Activated T-helper 1 cell treated with Interleukin-2 at 50 U/mL for 16 hours (primary cell): ENCODE measurements at places on chromosomes 13 and 19.

GRCh38 chr19:47633517-47633916, 24.6 kb downstream of the BICRA start:
- DNase-seq = no peak

DNA sequence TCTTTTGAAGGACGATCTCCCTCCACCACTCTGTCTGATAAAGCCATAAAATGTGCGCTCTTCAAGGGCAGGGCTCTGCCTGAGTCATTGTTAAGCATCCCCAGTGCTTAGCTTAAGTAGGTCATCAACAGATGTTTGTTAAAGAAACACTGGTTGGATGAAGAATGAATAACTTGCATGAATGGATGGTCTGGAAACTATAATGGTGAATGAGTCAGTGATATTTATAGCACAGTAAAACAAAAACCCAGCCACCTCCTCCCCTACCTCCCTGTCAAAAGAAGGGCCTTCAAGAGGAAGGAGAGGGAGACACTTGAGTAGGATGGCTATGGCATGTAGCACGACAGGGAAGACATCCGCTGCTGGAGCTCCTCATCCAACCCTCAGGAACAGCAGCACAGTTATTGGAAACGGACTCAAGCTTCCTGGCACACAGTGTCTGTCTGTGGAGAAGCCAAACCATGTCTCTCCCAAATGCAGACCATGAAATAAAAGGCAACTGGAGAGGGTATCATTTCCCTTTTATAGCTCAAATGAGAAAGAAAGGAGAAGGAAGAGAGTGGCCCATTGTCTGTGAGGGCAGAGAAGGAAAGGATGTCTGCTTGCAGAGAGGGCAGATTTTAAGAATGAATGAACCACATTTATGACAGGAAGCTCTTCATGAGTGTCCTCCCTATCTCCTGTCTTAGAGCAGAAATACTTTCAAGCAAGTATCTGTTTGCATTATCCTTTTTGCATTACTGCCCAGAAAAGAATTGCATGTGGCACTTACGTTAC, 183.5 kb upstream of the UBL3 start:
- DNase-seq = no peak

DNA sequence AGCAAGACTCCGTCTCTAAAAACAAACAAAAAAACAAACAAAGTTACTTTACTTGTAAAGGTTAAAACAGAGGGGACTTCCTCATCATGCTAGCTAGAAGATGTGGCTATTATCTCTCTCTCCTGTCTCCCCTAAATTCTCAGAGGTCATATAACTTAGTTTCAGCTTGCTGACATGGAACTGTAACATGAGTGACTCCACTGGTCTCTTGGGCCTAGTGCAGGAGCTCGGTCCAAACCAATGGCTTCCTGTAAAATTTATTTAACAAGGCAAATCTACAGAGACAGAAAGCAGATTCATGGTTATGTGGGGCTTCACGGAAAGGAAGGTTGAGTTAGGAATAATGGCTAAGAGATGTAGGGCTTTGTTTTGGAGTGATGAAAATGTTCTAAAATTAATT, 9.5 kb upstream of the KASH5 start:
- no peak for DNase-seq

DNA sequence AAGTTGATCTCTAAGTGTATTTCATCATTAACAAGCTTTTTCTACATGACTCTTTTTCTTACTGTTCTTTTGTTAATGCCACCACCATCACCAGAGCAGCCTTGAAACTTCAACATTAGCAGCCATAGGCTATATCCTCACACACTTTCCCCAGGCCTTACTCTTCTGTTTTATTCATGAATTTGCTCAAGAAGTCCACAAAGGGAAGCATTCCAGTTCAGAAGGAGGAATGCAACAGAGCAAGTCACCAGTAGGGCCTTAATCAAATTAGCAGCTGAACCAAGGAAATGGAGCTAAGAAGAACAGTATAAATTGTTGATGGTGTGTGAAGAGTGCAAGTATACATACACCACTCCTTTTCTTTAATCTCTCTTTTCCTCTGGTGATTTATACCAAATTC, 223.1 kb downstream of the NBEA start:
- no peak for DNase-seq

DNA sequence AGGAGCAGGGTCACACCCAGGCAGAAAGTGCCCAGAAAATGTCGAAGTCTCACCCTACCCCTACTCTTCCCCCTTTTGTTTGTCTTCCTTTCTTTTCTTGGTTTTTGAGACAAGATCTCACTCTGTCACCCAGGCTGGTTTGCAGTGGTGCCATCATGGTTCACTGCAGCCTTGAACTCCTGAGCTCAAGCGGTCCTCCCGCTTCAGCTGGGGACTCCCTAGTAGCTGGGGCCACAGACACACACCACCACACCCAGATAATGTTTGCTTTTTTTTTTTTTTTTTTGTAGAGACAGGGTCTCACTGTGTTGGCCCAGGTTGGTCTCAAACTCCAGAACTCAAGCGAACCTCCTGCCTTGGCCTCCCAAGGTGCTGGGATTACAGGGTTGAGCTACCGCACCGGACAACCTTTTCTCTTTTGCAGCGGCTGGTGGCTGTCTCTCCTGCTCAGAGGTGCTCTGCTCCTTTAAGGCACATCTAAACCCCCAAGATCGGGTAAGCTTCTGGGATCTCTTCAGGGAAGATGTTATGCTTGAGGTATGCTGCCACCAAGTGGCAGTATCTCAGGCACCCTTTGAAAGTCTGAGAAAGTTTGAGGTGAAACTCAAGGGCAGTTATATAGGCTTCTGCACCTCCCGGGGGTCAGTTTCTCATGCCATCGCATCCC, 22.4 kb upstream of the EBI3 start:
- no peak for DNase-seq

DNA sequence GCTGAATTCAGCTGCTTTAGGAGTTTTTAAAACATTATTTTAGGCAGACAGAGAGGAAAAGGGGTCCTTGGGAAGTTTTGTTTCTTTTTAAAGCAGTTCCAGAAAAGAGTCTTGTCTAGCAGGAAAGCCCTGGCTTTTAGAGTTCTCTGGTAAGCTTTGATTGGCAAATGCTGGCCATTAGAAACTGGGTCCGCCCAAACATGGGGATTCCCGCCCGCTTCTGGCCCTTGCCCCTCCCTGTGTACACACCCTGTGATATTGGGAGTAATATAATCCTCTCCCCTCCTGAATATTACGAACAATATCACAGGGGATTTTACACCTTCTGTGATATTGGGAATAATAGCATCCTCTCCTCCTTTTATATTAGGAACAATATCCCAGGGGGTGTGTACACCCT, 58.9 kb downstream of the ERICH4 start:
- DNase-seq = no peak
